Activated naive CD8-positive, alpha-beta T cell treated with anti-CD3 and anti-CD28 coated beads, Interleukin-2, amount 50 U/mL, for 24 hours (primary cell): ENCODE measurements at places on chromosomes 3 and 15.

GRCh38 chr15:75761446-75762356 is 49.1 kb upstream of the CSPG4 start:
- DNase-seq: no peak

DNA sequence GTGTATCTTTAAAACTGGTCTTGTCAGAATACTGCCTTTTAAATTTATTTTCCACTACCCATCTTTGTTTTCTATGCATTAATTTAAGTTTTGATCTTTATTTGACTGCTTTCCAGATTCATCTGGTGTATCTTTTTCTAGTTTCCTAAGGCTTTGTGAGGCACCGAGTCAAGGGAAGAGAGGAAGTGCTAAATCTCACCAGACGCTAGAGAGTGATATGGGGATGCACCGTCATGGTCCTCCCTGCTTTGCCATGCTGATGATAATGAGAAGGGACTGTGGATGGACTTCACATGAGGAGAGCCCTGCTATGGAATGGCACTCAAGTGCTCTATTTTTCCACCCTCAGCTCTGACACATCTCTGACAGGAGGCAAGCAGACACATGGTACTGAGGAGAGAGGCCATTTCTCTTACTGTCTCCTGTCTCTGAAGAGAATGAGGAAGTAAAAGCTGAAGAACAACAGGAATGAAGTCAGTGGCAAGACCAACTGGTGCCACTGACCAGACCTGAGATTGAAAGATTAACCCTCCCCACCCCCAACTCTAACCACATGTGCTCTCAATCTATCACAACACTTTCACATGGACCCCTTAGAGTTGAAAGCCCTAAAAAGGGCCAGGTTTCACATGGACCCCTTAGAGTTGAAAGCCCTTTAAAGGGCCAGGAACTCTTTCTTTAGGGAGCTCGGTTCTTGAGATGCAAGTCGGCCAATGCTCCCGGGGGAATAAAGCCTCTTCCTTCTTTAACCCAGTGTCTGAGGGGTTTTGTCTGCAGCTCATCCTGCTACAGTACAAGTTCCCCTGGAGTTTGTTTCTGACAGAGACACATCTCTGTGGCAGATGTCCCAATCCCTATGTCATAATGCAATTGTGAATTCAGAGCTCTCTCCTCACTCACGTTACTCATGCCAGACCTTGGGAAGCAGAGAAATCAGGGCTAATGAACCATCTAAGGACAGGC is at the start of gene IQCF2:
Gene IQCF2 (plus strand): TSS at position 913 of the 963 bp plus-strand sequence. CDS start 52 bp downstream, outside the sequence.
- DNase-seq: no peak

GRCh38 chr15:98155356-98155755 is 194.9 kb downstream of the ARRDC4 start:
- no peak for DNase-seq

DNA sequence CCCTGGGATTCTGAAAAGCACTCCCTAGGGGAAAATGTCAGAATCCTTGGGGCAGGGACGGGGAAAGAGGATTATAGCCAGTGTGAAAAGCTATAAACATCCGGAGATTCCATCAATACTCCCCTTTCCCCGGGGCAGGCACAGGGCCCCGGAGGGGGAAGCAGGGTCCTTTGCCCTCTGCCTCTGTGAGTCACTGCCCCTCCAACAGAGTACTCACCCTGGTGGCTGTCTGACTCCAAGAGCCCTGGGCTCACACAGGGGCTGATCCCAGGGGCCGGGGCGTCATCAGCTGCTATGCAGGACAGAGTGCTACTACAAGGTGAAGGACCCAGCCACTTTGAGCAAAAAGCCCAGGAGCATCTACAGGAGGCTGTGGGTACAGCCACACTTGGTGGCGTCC is 133.0 kb upstream of the PRR20G start:
- DNase-seq: no peak

DNA sequence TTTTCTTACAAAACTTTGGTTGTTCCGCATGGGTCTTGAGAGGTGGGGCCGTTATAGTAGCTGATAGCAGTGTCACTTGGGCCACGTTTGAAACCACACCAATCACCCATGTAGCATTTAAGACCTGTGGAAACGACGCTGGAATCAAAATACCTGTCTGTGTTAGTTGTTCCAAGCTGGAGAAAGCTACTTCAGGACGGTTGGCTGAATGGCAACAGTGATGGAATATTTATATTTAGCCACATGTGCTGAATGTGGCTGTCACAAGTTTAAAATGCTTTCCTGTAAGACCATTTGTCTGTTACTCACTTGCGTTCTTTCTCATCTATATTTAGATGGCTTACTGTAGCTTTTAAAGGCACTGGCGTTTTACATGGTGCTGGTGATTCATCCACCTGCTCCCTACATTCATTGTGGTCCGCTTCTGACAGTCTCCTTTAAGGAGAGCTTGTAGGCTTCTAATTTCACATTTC is 1.4 kb downstream of the DNAJA4 start:
- DNase-seq: no peak

GRCh38 chr3:64666171-64666588 is 21.6 kb downstream of the ADAMTS9 start:
- DNase-seq: no peak

DNA sequence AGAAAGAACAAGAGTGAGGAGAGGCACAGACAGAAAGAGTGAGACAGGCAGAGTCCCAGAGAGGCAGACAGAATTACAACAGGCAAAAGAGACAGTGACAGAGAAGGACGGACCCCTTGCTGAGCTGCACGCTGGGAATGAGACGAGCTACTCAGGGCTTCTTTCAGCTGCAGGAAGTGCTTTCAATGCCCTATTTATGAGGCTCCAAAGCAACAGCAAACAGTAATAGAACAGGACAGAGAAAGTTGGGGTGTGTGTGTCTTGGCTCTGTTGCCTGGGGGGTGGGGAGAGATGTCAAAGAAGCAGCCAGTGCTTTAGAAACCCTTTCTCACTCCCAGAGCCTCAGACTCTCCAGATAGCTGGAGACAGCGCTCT is 502 bp upstream of the TIMP4 start:
- no peak for DNase-seq

DNA sequence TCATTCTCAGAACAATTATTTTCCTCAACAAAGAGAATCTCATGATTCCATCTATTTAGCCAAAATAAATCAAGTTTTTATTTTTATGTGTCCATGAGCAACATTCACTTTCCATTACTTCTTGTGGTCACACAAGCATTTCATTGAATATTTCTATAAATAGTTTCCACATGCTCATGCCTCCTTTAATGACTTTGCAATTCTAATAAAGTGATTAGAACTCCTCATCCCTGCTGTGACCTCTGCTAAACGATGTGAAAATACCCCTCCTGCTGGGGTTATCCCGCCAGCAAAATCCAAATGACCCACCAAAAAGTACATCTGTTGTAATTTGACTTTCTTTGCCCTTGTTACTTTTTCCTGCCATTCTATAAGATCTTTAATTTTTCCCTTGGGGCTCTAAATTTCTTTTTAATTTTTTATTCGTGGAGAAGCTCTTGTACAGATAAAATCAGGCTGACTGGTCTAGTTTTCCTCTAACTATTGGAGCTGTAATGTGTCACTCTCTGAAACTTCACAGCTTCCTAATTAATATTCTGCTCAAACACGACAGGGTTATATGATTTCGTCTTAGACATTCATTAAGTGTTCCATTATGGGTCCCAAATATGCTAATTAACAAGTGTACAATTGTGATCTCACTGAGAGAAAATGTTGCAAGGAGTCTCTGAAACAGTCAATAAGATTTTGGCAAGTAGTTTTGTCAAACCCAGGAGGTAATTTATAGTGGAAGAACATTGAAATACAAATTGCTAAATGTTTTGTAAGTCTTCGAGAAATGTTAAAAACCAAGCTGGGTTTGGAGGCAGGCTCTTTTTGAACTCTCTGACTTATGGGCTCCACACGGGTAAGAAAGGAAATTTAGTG is 533.1 kb upstream of the NAALADL2 start:
- DNase-seq: no peak

DNA sequence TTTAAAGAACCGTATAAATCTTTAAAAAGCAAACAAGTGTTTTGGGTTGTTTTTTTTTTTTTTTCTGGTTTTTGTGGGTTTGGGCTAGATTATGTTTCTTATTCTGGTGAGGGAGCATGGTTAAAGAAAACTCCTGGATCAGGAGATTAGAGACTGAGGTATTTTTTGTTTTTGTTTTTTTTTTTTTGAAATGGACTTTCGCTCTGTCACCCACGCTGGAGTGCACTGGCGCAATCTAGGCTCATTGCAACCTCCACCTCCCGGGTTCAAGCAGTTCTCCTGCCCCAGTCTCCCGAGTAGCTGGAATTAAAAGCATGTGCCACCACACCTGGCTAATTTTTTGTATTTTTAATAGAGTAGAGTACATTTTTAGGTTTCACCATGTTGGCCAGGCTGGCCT is 95.2 kb downstream of the SLMAP start:
- DNase-seq: no peak

DNA sequence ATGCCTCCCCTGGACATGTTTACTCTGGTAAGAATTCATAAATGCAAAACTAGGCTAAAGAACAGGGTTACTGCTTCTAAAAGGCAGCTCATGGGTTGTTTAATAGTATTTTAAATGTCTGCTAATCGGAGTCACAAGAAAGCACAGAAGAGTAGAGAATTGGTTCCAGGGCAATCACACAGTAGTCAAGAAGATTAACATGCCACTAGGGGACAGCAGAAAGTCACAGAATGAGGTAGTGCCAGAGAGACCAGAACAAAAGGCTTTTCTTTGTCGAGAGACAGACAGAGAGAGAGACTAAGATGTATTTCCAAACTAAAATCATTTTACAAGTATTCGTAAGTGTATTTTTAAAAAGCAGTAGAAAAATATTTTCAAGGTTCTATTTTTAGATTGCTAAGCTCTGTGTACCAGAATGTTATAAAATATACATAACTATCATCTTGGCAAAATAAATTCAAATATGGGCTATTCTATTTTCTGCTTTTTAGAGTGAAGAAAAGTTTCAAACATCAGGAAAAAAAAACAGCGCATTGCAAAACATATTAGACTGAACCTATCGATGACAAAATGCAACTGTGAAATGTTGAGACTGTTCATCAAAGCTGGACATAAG is 78.3 kb upstream of the CDIN1 start:
- DNase-seq: no peak

- no peak for DNase-seq
Measured at GRCh38 chr3:66336333-66336766, 115.5 kb downstream of the SLC25A26 start.
